Pancreas (tissue), 10 donors: ENCODE measurements at places on chromosomes 6 and 20. TPM values are rescaled to one million over a fixed set of nuclear protein-coding genes. Genes with fewer than 3 reads are reported as not detected.

DNA sequence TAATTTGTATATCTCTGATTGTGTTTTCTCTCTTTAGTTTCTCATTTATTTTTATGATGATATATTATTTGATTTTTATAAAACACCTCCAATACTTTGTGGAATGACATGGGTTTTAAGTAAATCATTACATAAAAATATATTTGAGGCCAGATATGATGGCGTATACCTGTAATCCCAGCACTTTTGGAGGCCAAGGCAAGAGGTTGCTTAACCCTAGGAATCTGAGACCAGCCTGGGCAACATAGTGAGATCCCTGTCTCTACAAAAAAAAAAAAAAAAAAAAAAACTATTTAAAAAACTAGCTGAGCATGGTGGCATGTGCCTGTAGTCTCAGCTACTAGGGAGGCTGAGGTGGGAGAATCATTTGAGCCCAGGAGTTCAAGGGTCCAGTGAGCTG, 87.3 kb downstream of the BMP6 start:
- no peaks in the 10 kb centered on the region for H3K36me3 ChIP-seq
- no peak for DNase-seq
- no peak overlapping the region for H3K27ac ChIP-seq
- H3K4me1 ChIP-seq: no peaks in the 10 kb centered on the region
- no peak overlapping the region for H3K4me3 ChIP-seq

NKAPL gene
- total RNA-seq: 0.32 TPM

GRCh38 chr20:35021063-35021462, 65.4 kb downstream of the MYH7B start:
- H3K27ac ChIP-seq: no peak overlapping the region
- no peak overlapping the region for H3K4me3 ChIP-seq
- no peaks in the 10 kb centered on the region for H3K4me1 ChIP-seq
- H3K27me3 ChIP-seq: no peaks in the 10 kb centered on the region

- no peaks in the 10 kb centered on the region for H3K4me1 ChIP-seq
- H3K4me3 ChIP-seq: no peak overlapping the region
- H3K27me3 ChIP-seq: no peaks in the 10 kb centered on the region
- H3K27ac ChIP-seq: no peak overlapping the region
Observed at GRCh38 chr20:59235226-59235625, 65.2 kb upstream of the EDN3 start.

DNA sequence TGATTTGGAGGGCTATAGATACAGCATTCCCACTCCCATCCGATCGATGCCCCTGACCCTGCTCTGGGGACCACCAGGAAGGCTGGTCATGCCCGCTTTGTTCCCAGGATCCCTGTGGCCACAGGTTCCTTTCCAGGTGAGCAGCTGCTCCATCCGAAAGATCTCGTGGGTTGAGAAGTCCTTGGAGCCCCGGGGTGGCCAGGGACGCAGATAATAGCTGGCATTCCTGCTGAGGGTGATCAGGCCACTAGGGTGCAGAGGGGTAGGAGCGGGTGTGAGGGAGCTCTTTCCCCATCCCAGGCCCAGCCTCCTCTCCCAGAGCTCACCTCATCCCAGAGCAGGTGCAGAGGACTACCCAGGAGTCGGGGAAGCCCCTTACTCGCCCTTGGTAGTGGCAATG, 7.4 kb downstream of the ADAM33 start:
- H3K36me3 ChIP-seq: no peaks in the 10 kb centered on the region
- H3K27ac ChIP-seq: no peak overlapping the region
- no peaks in the 10 kb centered on the region for H3K27me3 ChIP-seq
- H3K4me3 ChIP-seq: no peak overlapping the region
- no peaks in the 10 kb centered on the region for H3K4me1 ChIP-seq

GRCh38 chr20:23446505-23446904, 6.2 kb downstream of the CST11 start:
- H3K27me3 ChIP-seq: no peaks in the 10 kb centered on the region
- no peak overlapping the region for H3K27ac ChIP-seq
- no peaks in the 10 kb centered on the region for H3K4me1 ChIP-seq

DNA sequence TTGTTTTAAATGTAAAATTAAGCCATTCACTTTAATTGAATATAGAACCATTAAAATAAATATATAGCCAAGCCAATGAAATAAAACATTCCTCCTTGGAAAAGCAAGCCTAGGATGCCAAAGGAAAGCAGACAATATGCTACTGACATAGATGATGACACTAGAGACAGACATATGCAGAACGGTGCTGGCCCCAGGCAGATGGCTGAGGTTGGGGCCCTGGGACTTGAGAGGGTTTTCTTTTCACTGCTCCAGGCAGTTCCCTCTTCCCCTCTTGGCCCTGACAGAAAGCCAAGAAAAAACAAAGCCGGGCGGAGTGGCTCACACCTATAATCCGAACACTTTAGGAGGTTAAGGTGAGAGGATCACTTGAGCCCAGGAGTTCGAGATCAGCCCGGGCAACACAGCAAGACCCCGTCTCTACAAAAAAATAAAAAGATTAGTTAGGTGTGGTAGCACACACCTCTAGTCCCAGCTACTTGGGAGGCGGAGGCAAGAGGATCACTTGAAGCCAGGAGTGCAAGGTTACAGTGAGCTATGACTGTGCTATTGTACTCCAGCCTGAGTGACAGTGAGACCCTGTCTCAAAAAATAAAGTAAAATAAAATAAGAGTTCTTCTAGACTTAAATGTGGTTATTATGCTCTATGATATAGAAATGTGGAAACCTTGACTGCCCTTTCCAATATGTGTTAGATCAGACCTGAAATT, 31.2 kb downstream of the FASTKD5 start:
- no peak overlapping the region for H3K27ac ChIP-seq
- no peaks in the 10 kb centered on the region for H3K36me3 ChIP-seq
- H3K4me1 ChIP-seq: no peaks in the 10 kb centered on the region
- no peak for DNase-seq
- no peaks in the 10 kb centered on the region for H3K27me3 ChIP-seq
- H3K4me3 ChIP-seq: no peak overlapping the region

- H3K36me3 ChIP-seq: no peaks in the 10 kb centered on the region
- DNase-seq: no peak
- no peaks in the 10 kb centered on the region for H3K27me3 ChIP-seq
Observed at GRCh38 chr6:139712830-139713229, 338.4 kb upstream of the CITED2 start.

- DNase-seq: no peak
- H3K27ac ChIP-seq: no peak overlapping the region
- peaks cover 7% of the 10 kb centered on the region for H3K4me1 ChIP-seq
- no peaks in the 10 kb centered on the region for H3K36me3 ChIP-seq
- no peaks in the 10 kb centered on the region for H3K27me3 ChIP-seq
Observed at GRCh38 chr6:125844989-125845388, 54.2 kb downstream of the NCOA7 start.

DNA sequence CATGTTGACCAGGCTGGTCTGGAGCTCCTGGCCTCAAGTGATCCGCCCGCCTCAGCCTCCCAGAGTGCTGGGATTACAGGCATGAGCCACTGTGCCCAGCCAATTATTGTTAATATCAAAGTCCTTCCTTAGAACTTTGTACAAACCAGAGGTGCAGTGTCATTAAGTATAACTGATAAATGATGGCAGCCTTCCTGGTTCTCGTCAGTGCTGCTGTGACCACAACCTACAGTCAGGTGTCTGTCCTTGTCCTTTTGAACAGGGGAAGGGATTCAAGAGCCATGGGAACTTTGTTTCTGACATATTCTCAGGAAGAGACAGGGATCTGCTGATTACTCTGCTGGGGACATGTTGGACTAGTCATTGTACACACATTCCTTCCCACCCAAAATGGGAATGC, 103.2 kb upstream of the TIAM2 start:
- H3K27ac ChIP-seq: no peak overlapping the region
- H3K4me3 ChIP-seq: no peak overlapping the region
- H3K36me3 ChIP-seq: no peaks in the 10 kb centered on the region

DNA sequence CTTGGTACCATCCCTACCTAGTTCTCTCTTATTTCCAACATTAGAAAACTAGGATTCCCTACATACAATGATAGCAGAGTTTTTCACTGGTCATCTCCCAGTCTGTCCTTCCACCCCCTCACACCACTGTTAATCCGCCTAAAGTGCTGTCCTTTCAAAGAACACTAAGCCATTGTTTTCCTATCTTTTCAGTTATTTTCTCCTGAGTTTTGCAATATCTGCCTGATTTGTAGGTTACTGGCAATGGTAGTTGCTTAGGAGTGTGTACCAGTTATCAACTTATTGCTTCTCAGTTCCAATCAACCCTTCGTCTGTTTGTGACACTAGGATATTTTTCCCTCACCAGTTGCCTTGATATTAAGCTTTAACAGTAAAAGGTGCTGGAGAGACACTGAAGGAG, 135.0 kb downstream of the EPM2A start:
- no peak overlapping the region for H3K27ac ChIP-seq
- H3K4me3 ChIP-seq: no peak overlapping the region
- H3K4me1 ChIP-seq: no peaks in the 10 kb centered on the region
- no peaks in the 10 kb centered on the region for H3K27me3 ChIP-seq
- DNase-seq: no peak

GRCh38 chr20:48170625-48171024, 385.3 kb upstream of the SULF2 start:
- no peak overlapping the region for H3K4me3 ChIP-seq
- DNase-seq: no peak

- no peaks in the 10 kb centered on the region for H3K27me3 ChIP-seq
- H3K36me3 ChIP-seq: no peaks in the 10 kb centered on the region
- no peaks in the 10 kb centered on the region for H3K4me1 ChIP-seq
- no peak for DNase-seq
- no peak overlapping the region for H3K4me3 ChIP-seq
Observed at GRCh38 chr20:7123457-7123856, 356.0 kb downstream of the BMP2 start.

DNA sequence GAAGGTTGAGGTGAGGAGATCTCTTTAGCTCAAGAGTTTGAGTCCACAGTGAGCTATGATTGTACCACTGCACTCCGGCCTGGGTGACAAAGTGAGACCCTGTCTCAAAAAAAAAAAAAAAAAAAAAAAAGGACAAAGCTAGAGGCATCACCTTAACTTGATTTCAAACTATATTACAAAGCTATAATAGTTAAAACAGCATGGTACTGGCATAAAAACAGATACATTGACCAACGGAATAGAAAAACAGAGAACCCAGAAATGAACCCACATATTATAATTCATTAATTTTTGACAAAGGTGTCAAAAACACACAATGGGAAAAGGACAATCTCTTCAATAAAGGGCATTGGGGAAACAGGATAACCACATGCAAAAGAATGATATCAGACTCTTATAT, 50.8 kb upstream of the MBOAT1 start:
- no peaks in the 10 kb centered on the region for H3K4me1 ChIP-seq
- no peak overlapping the region for H3K27ac ChIP-seq
- no peaks in the 10 kb centered on the region for H3K27me3 ChIP-seq
- no peak for DNase-seq
- H3K4me3 ChIP-seq: no peak overlapping the region

RAMACL gene
- 1.9 TPM for total RNA-seq

GRM1 gene
- total RNA-seq: 0.04 TPM

- no peak overlapping the region for H3K27ac ChIP-seq
- no peak for DNase-seq
- no peak overlapping the region for H3K4me3 ChIP-seq
- H3K4me1 ChIP-seq: peaks cover 19% of the 10 kb centered on the region
- no peaks in the 10 kb centered on the region for H3K36me3 ChIP-seq
Observed at GRCh38 chr6:17032988-17033634, 68.7 kb upstream of the STMND1 start.

- peaks cover 12% of the 10 kb centered on the region for H3K4me1 ChIP-seq
- H3K27ac ChIP-seq: no peak overlapping the region
- no peaks in the 10 kb centered on the region for H3K27me3 ChIP-seq
- no peak overlapping the region for H3K4me3 ChIP-seq
- no peaks in the 10 kb centered on the region for H3K36me3 ChIP-seq
- no peak for DNase-seq
Observed at GRCh38 chr6:25009393-25009710, 73.6 kb upstream of the RIPOR2 start.

DNA sequence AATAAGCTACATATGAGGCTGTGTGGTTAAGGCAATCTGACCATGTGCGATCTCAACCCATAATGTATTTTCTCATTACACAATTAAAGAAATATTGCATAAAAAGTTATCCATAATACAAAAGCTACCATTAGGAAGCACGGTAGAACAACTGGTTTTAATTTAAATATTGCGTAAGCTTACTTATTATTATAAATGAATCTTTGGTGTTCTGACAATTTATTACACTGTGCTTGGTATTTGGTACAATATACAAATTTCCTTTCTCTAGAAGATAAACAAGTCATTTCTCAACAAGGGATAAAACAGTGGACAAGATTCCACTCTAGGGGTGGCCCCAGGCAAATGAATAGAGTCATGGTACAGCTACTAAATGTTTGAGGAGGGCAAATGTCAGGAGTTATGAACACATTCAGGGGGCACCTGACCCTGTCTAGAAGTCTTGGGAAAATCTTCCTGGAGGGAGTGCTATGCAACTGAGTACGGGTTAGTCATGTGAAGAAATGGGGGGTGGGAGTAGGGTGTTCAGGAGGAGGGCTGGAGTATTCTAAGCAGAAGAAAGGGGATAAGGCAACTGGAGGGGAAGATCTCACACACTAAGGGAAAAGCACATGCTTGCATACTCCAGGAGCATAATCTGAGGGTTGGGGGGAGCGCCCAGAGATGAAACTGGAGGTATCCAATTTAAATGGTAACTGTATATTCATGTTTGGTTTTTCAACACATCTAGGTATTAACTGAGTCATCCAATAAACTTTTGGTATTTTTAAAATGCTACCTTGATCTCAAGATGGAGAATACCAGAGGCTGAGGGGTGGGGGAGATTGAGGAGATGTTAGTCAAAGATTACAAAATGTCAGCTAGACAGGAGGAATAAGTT, 296.9 kb upstream of the SGK1 start:
- H3K36me3 ChIP-seq: no peaks in the 10 kb centered on the region
- H3K4me1 ChIP-seq: no peaks in the 10 kb centered on the region
- H3K4me3 ChIP-seq: no peak overlapping the region

DNA sequence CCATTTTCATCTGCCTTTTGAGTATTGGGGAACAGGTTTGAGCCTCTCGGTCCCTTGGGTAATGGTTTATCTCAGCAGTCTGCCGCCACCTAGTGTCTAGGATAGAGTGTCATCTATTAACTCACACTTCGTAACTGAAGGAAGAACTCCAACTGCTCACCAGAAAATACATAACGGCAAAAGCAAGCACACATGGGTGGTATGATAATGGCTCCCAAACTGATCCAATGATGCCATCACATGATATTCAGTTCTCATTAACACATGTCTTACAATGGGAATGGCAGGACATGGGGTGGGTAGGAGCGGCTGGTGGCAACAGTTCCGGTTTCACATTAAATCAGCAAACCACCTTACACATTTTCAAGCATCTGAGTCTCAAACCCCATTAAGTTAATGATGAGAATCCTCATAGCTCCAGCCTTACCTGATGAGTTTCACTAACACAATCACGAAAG, 110.7 kb upstream of the PHACTR1 start:
- no peak overlapping the region for H3K27ac ChIP-seq
- H3K4me1 ChIP-seq: no peaks in the 10 kb centered on the region
- no peak overlapping the region for H3K4me3 ChIP-seq
- H3K27me3 ChIP-seq: no peaks in the 10 kb centered on the region
- no peaks in the 10 kb centered on the region for H3K36me3 ChIP-seq
- no peak for DNase-seq

- no peak overlapping the region for H3K4me3 ChIP-seq
- H3K27ac ChIP-seq: no peak overlapping the region
- no peak for DNase-seq
- H3K4me1 ChIP-seq: no peaks in the 10 kb centered on the region
- no peaks in the 10 kb centered on the region for H3K27me3 ChIP-seq
- no peaks in the 10 kb centered on the region for H3K36me3 ChIP-seq
Observed at GRCh38 chr6:82959385-82959941, 106.2 kb downstream of the UBE3D start.

- no peak overlapping the region for H3K4me3 ChIP-seq
- H3K27me3 ChIP-seq: no peaks in the 10 kb centered on the region
- H3K27ac ChIP-seq: no peak overlapping the region
Observed at GRCh38 chr20:44596876-44597275, 14.5 kb downstream of the PKIG start.
